Dermis blood vessel endothelial cell (primary cell): ENCODE measurements at places on chromosomes 5 and 9.

GRCh38 chr5:118095115-118095514 lies 893.2 kb downstream of the DTWD2 start:
- DNase-seq = no peak

DNA sequence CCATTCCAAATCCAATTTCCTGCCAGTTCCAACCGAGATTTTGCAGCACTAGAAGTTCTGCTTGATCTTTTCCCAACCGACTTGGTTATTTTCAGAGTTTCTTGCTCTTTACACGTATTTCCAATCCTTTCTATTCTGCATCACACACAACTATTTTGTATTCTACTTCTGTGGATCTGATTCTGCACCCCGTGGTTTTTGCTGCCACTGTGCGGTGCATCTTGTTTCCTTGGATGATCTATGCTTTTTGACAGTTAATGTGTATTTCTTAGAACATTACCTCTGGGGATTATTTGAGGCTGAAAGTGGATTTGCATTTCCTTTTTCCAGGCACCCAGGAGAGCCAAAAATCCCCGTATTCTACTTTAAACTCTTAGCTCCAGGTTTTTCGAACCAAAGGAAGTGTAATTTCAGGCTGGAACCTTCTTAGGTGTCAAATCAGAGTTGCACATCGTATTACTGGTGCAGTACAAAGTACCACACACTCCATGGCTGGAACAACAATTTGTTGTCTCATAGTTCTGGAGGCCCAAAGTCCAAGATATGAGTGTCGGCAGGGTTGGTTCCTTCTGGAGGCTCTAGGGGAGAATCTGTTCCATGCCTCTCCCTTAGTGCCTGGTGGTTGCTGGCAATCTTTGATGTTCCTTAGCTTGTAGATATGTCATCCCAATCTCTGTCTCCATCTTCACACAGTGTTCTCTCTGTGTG lies 14.7 kb upstream of the SARDH start:
- no peak for DNase-seq

DNA sequence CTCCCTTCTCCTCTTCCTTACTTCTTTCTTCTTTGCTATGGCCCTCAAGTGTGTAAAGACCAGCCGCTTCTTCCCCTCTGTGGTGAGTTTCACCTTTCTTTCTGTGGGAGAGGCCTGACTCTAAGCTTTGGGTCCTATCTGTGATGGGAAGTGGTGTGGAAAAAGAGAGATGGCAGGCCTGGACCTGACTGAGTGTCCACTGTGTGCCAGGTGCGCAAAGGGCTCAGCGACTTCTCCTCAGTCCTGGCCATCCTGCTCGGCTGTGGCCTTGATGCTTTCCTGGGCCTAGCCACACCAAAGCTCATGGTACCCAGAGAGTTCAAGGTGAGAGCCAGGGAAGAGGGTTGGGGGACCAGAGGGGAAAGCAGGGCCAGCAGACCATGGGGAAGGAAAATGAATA lies 5.9 kb downstream of the SLC4A9 start:
- DNase-seq = no peak

GRCh38 chr9:132077881-132078698 lies 1.6 kb downstream of the MED27 start:
- peak; percentile 33 for DNase-seq

DNA sequence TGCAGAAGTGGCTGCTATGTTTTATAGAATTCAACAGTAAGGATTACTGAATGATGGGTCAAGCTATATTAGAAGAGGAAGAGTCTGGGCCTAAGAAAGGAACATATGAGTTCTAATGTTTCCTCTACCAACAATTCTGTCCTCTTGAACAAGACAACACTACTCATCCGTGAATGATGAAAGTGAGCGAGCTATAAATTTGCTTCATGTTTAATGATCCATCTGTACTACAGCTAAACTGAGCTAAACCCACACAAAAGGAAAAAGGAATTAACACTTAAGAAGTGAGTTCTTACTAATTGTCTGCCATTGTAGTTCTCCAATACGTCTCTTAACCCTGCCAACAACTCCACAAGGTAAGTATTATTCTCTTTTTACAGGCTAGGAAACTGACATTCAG lies 204.4 kb downstream of the GLIS3 start:
- DNase-seq = no peak

GRCh38 chr5:179123491-179124272 lies 63.5 kb downstream of the ZNF354C start:
- DNase-seq = no peak

- DNase-seq = no peak
These were observed 55.7 kb upstream of the EQTN start for GRCh38 chr9:27352457-27353165.

DNA sequence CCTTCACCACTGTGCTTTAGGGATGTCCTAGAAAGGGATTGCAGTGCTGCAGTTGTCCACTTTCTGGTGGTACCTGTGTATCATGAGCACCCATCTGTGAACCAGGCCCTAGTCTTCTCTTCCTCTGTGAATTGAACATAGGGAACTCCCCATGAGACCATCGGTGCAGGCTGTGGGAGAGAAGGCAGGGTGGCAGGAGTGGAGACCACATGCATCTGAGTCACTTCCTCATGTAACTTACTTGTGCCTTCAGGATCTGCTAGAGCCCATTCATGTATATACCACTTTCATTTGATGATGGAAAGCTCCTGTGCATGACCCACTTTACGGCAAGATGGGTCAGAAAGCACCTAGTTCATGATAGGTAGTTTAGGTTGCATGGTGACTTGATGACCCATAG lies 478.1 kb upstream of the CDH9 start:
- no peak for DNase-seq

DNA sequence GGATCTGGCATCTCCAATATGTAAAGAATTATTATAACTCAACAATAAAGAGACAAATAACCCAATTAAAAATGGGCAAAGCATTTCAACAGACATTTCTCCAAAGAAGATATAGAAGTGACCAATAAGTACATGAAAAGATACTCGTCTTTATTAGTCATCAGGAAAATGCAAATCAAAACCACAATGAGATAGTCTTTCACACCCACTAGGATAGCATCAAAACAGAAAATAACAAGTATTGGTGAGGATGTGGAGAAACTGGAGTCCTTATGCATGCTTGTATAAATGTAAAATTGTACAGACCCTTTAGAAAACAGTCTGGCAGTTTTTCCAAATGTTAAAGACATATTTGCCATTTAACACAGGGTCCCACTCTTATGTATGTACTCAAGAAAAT lies 39.1 kb upstream of the ITGA1 start:
- DNase-seq = no peak

- DNase-seq = no peak
These were observed 257.4 kb downstream of the ENC1 start for GRCh38 chr5:74382987-74383593.

- peak; percentile 82 for DNase-seq
These were observed 29.9 kb upstream of the OBP2B start for GRCh38 chr9:133238851-133239532.

- no peak for DNase-seq
These were observed 246.7 kb downstream of the ADAMTSL1 start for GRCh38 chr9:18720691-18721090.

DNA sequence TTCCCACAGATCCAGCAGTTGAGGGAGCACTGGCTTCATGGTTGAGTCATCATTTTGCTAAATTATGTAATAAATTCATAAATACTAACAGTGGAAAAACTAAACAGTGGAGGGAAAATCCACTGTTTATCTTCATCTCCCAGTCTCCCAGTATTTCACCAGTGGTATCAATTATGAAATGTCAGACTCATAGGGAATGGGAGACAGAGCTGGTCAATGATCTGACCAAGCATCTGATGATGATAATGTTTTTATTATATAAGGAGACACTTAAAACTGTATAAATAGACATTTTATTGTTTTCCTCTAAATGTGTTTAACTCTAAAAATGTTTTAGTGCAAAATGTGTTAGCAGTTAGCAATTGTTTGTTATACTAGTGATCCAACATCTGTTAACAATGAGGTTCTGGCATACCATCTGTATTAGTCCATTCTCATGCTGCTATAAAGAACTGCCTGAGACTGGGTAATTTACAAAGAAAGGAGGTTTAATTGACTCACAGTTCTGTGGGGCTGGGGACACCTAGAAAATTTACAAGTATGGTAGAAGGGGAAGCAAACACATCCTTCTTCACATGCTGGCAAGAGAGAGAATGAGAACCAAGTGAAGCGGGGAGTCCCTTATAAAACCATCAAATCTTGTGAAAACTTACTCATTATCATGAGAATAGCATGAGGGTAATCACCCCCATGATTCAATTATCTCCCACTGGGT lies 11.8 kb upstream of the REEP5 start:
- no peak for DNase-seq

DNA sequence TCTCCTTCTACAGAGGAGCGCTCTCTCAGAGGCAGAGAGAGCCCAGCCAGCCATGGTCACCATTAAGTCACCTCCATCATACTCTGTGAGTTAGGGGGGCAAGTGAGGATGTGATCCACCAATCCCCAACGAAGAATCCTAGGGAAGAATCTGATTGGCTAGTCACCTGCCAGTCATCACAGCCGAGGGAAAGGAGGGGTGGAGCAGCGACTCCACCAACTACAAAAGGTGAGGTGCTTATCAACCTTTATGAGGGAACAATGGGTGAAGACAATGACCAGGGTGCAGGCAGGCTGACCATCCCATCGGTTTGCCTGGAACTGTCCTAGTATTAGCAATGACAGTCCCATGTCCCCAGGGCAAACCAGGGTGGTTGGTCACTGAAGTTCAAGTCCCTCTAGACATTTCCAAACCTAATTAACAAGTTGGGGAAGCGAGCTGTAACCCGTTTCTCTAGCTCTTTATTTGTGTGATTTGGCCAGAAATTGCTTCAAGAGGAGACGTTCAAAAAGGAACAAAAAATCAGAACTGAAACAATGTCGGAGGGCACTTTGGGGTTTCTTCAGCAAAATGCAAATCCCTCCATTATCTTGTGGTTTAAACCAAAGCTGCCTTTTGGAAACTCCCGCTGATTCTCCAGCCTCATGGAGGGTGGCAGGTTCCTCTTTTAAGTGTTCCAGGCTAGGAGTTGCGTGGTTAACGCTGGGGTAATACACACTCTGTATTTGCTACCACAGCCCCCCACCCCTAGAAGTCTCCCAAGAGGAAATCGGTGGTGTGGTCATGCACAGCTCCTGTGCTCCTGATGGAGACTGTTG lies 18.8 kb upstream of the FCN1 start:
- DNase-seq = no peak

- DNase-seq = peak; percentile 97
These were observed at the start of gene DAB2 for GRCh38 chr5:39424736-39425637. TSS of gene DAB2 (minus strand) at chr5:39424980. CDS start at chr5:39394320, 30,660 bp downstream.

- DNase-seq = no peak
These were observed 76.3 kb downstream of the AOPEP start for GRCh38 chr9:94802793-94803192.

GRCh38 chr5:14996997-14997396 lies 125.4 kb upstream of the ANKH start:
- no peak for DNase-seq

- DNase-seq = no peak
These were observed 4.8 kb downstream of the RASGRF2 start for GRCh38 chr5:80964919-80965318.
